Renal pelvis (tissue), 12 donors: ENCODE measurements at places on chromosomes 7 and 10. TPM values are rescaled to one million over a fixed set of nuclear protein-coding genes. Genes with fewer than 3 reads are reported as not detected.

CADPS2 gene
- 48.4 TPM for polyA plus RNA-seq

DNA sequence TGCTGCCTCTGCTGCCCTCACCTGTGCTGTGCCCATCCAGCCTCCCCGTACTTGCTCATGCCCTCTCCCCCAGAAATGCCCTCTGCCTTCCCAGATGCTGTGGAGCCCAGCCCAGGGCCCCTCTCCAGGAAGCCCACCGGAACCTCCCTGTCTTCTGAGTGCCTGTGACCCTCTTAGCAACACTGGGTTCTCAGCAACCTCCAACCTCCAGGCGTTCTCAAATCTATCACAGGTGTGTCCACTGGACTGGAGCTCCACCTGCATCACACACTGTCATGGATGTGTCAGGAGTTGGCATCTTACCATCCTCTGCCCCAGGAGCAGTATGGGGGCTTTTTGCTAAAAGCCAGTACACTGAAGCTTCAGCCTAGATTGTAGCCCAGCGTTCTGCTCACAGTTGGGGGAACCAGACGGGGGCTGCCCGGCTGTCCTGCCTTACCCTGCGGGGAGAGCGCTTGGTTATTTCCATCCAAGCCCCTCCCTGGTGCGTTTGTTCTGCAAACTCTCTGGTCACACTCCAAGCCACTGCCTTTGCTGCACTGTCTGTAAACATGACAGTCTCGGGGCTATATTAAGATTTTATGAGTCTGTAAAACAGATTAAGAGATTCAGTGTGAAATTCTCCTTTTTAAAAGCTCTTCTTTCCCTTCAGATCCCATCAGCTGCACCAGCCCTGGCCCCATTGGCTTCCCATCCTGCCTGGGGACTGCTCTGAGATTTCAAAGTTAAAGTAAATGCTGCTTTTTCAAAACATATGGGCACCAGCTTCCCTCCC, 71.3 kb upstream of the CPXM2 start:
- no peak for DNase-seq

RAPGEF5 gene
- polyA plus RNA-seq: 33.1 TPM

DNA sequence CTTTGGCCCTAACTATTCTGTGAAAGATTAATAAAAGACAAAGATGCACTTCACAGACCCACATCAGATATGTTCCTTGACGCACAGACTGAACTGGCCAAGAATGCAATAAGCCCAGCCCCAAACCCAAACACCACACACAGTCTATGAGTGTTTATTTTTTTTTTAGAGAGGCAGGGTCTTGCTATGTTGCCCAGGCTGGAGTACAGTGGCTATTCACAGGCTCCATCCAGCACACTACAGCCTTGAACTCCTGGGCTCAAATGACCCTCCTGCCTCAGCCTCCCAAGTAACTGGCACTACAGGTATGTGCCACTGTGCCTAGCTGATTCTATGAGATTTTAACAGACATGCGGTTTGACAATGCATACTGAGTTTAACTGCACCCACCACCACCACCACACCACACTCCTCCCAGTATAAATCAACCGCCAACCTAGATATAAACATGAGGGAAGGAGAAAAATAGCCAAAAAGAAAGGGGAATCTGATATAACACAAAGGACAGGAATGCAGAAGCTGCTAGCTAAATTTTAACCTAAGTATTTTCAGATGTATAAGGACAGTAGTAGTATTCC, 35.1 kb upstream of the SLC26A3 start:
- DNase-seq: no peak

CRYGN gene
- polyA plus RNA-seq: 5.1 TPM

TLX1 gene
- 0.05 TPM for polyA plus RNA-seq

DNA sequence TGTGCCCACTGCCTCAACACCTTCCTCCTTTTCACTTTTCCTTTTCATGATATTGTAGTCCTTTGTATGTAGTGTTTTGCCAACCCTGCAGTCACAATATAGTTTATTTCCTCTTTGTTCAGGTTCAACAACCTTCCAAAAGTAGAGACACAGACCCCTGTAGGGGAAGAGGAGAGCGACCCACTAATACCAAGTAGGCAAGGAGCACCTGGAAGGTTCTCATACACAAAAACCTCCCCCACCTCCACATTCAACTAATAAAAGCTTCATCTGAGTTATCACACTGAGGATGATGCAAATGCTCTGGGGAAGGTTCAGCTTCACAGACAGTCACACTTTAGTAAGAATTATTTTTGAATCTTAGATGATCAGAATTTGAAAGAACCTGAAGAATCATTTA, 41.6 kb downstream of the PIK3AP1 start:
- no peak for DNase-seq

GRCh38 chr7:52382731-52383130, 652.7 kb upstream of the POM121L12 start:
- DNase-seq: no peak

STEAP2 gene
- 18.9 TPM for polyA plus RNA-seq

UBE2H gene
- polyA plus RNA-seq: 114 TPM

GPR26 gene
- polyA plus RNA-seq: not detected

FAM25C gene
- not detected for polyA plus RNA-seq

DNA sequence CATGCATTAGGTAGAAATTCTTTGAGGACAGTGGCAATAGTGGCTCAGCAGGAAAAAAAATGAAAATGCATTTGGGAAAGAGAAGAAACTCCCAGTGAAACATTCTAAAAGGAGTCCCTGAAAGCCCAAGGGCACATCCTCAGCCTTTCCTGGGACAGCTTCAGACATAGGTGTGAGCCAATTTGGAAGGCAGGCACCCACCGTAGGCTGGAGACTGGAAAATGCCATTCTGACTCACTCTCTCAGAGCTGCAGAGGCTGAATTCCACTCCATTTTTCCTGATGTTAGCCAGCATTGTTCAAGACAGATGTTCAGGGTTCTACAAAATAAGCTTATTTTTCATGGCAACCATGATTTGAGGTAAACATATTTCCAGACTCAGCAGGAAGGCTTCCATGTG, 379.0 kb upstream of the FZD8 start:
- no peak for DNase-seq

GRCh38 chr10:26213157-26213800, 3.3 kb upstream of the GAD2 start:
- DNase-seq: no peak

GRCh38 chr7:106775552-106775936, 89.5 kb upstream of the PIK3CG start:
- DNase-seq: no peak

CAMK1D gene
- 9.2 TPM for polyA plus RNA-seq

GRCh38 chr7:103972779-103973434, 16.6 kb downstream of the RELN start:
- no peak for DNase-seq

NEUROG3 gene
- polyA plus RNA-seq: not detected
